Activated naive CD4-positive, alpha-beta T cell treated with anti-CD3 and anti-CD28 coated beads for 36 hours (primary cell): ENCODE measurements at places on chromosomes 1 and 21. TPM values are rescaled to one million over a fixed set of nuclear protein-coding genes. Genes with fewer than 3 reads are reported as not detected.

The NEGR1 gene
- not detected for total RNA-seq

The RNF223 gene
- not detected for total RNA-seq

The RHBDL2 gene
- total RNA-seq = not detected

The TRAF3IP3 gene
- 113 TPM for total RNA-seq

The PIK3R3 gene
- 0.45 TPM for total RNA-seq

The SLC9C2 gene
- not detected for total RNA-seq

The ATP1A2 gene
- total RNA-seq = not detected

The RNF186 gene
- total RNA-seq = not detected

The LCE4A gene
- not detected for total RNA-seq

The NAV1 gene
- 1.2 TPM for total RNA-seq

The S100A14 gene
- total RNA-seq = not detected

The SHE gene
- total RNA-seq = not detected

The OR2L8 gene
- total RNA-seq = 0.21 TPM

The TNFAIP8L2 gene
- 10.5 TPM for total RNA-seq

The GART gene
- 237 TPM for total RNA-seq

The LRRC7 gene
- total RNA-seq = not detected

The TTC22 gene
- 8.6 TPM for total RNA-seq

The CCDC27 gene
- total RNA-seq = not detected

The GRIK3 gene
- total RNA-seq = not detected

The SOAT1 gene
- total RNA-seq = 42.4 TPM

The SPRR2A gene
- total RNA-seq = not detected

The RGS4 gene
- not detected for total RNA-seq

The SLAMF9 gene
- not detected for total RNA-seq

The AGT gene
- not detected for total RNA-seq

The EFNA1 gene
- total RNA-seq = 0.26 TPM

The BMP8A gene
- total RNA-seq = not detected

The FGR gene
- total RNA-seq = 0.10 TPM

The CLK2 gene
- 54.5 TPM for total RNA-seq

The CSMD2 gene
- total RNA-seq = not detected

The GSTM4 gene
- 8.8 TPM for total RNA-seq

The RIIAD1 gene
- total RNA-seq = not detected

The PRAMEF17 gene
- total RNA-seq = not detected

The RHOU gene
- 0.17 TPM for total RNA-seq

The FMN2 gene
- total RNA-seq = not detected

The OR14K1 gene
- total RNA-seq = not detected

The TMEM240 gene
- not detected for total RNA-seq

The IGSF3 gene
- 0.81 TPM for total RNA-seq

The SLC1A7 gene
- not detected for total RNA-seq

The ADGRL2 gene
- not detected for total RNA-seq

The KIF26B gene
- 0.05 TPM for total RNA-seq

The AMY1C gene
- not detected for total RNA-seq
